ENCODE measurements at places on chromosomes 6 and 20. TPM values are rescaled to one million over a fixed set of nuclear protein-coding genes. Genes with fewer than 3 reads are reported as not detected.

GRCh38 chr6:19268117-19268516 is 569.1 kb upstream of the ID4 start:
- no peak for DNase-seq

DNA sequence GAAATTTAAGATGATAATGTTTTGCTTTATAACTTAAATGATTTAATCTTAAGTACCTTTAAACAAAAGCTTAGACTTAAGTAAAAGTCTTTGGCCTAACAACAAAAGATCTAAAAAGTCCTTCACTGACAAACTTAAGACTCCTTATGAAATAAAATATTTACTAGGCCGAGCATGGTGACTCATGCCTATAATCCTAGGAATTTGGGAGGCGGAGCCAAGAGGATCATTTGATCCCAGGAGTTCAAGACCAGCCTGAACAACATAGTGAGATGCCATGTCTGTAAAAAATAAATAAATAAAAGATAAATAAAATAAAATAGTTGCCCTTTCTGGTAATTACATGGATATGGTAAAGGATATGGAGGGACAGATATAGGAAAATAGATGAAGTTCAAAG is 12.4 kb downstream of the KATNA1 start:
- no peak for DNase-seq

GRCh38 chr6:44297063-44298038 is 15.8 kb downstream of the AARS2 start:
- no peak for DNase-seq

DNA sequence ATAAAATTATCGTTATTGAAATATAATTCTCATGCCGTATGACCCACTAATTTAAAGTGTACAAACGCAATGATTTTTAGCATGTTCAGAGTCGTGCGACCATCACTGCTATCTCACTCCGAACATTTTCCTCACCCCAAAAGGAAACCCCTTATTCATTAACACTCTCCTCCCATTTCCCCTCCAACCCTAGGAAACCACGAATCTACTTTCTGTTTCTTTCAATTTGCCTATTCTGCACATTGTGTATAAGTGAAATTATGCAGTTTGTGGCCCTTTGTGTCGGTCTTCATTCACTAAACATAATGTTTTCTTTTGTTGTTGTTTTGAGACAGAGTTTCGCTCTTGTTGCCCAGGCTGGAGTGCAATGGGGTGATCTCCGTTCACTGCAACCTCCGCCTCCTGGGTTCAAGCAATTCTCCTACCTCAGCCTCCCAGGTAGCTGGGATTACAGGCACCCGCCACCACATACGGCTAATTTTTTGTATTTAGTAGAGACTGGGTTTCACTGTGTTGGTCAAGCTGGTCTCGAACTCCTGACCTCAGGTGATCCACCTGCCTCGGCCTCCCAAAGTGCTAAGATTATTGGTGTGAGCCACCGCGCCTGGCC is 99.7 kb upstream of the ZNF217 start:
- DNase-seq = no peak

DNA sequence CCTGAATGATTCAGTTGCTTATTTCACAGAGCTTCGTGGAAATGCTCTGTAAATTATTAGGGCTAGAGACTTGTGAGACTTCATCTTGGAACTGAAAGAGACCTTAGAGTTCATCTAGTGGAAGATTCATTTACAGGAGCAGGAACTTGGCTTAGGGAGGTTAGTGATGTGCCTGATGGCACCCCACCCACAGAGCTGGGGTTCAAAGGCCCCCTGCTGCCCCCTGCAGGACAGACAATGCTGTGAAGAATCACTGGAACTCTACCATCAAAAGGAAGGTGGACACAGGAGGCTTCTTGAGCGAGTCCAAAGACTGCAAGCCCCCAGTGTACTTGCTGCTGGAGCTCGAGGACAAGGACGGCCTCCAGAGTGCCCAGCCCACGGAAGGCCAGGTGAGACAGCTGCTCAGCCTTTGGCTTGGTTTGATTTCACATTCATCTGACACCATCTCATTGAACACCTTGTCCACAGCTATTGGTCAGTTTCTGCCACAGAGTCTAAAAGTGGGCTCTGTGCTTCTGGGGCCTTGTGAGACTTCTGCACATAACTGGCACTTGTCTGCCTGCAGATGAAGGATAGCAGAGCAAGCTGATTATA is 25.1 kb downstream of the MYBL2 start:
- DNase-seq = no peak

Gene YTHDF1
- polyA plus RNA-seq = 50.0 TPM

Gene REM1
- polyA plus RNA-seq = 0.95 TPM

Gene TBXT
- polyA plus RNA-seq = not detected
